Hepatocyte (in vitro differentiated cells): ENCODE measurements at places on chromosomes 4 and X. TPM values are rescaled to one million over a fixed set of nuclear protein-coding genes. Genes with fewer than 3 reads are reported as not detected.

The CT47B1 gene
- polyA plus RNA-seq: not detected in 2 replicates

The TEX13C gene
- not detected in 2 replicates for polyA plus RNA-seq

The DCUN1D4 gene
- 17.1 and 17.3 TPM in 2 replicates for polyA plus RNA-seq

GRCh38 chrX:114774691-114775090 is 190.8 kb downstream of the HTR2C start:
- peak; percentile 11 for DNase-seq

DNA sequence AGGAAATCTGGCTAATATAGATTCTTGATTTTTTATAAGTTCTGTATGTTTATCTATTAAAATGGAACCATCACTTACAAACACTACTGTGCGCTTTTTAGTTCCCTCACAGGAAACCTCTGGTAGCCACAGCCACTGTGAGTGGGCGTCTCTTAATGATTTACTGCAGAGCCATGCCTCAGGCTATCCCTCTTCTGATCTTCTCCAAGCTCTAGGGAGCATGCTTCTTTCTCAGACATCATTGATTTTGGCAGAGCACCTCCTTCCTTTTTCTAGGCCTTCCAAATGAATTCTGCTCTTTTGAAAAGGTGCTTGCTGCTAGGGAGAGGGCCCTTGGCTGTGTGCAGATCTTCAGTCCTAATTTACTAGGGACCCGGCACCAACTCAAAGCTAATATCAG is 61.1 kb upstream of the STS start:
- no peak for DNase-seq
